GM18507 (cell line): ENCODE measurements at places on chromosomes 12 and 14.

GRCh38 chr12:83818881-83819280, 1093.7 kb downstream of the SLC6A15 start:
- DNase-seq, result no peak

DNA sequence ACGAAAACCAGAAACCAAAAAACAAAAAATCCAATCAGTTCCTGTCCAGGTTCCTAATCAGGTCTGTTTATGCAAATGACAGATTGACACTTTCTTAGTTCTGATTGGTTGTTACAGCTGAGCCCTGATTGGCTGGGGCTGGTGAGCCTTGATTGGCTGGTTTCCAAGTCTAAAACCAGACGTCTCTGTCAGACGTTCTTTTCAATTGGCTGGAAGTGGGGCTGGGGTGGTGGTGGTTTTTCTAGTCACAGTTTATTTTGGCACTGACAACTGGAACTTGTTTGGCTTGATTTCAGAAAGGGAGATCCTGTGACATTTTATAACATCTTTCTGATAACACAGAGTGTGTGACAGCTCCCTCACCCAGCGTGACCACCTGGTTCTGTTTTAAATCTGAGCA, 36.1 kb upstream of the PRICKLE1 start:
- no peak for DNase-seq

GRCh38 chr12:88570103-88570502, 10.2 kb downstream of the KITLG start:
- DNase-seq, result no peak

GRCh38 chr12:55893723-55894122, 34.0 kb downstream of the PYM1 start:
- no peak for DNase-seq

GRCh38 chr12:62138527-62138926, 121.7 kb upstream of the USP15 start:
- no peak for DNase-seq

GRCh38 chr12:74897425-74898211, 312.0 kb downstream of the KCNC2 start:
- no peak for DNase-seq

DNA sequence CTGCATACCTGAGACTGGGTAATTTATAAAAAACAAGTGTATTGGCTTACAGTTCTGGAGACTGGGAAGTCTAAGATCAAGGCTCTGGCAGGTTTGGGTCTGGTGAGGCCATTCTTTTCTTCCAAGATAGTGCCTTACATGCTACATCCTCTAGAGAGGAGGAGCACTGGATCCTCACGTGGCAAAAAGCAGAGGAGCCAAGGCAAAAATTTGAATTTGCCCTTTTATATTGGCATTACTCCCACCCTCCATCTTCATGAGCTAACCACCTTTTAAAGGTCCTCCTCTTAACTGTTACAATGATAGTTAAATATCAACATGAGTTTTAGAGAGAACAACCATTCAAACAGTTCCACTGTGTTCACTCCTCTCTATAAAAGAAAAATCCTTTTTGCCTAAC, 286.3 kb upstream of the SEL1L start:
- DNase-seq, result no peak

- no peak for DNase-seq
These were observed 191.9 kb downstream of the LRIG3 start for GRCh38 chr12:58728397-58728796.

DNA sequence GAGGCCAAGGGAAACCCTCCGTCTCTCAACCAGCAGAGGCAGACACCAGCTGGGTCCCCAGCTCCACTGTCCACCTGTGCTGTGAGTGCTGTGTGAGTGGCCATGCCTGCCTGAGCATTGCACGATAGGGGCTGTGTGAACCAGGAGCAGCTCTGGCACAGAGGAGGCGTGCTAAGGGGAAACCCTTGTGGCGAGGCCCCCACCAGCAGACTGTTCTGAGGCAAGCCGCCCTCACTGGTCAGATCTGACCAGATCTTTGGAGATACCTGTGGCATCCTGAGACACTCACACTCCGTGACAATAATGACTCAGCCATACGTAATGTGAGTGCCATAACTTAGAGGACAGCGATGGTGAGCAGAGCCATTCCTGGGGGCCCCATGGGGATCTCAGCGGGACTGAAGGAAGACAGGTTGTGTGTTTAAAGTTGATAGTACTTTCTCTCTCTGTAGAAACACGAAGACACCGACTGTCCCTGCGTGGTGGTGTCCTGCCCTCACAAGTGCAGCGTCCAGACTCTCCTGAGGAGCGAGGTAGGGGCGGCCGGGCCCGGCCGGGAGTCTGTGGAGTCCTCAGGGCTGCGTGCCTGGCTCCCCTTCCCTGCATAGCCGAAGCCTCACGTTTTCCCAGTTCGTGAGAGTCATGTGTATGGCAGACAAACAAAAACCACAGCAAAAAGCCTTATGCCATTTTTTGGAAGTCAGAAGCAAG, 36.6 kb upstream of the AMN start:
- no peak for DNase-seq

DNA sequence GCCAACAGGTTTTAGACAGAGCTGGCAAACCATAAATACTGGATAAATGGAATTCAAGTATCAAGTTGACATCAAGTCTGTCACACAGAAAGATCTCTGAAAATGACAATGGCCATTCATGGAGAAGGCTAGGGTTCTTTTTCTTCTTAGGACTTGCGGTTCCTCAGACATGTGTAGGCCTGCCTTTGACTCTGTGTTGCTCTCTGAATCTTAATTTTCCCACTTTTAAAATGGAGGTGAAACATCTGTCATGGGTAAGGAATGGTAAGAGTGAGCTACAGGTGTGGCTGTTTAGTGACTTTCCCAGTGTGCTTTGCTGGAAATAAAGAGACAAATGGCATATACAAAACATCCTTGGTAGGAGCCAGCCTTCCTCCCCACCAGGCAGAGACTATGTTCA, 79.2 kb downstream of the PTCSC3 start:
- no peak for DNase-seq

DNA sequence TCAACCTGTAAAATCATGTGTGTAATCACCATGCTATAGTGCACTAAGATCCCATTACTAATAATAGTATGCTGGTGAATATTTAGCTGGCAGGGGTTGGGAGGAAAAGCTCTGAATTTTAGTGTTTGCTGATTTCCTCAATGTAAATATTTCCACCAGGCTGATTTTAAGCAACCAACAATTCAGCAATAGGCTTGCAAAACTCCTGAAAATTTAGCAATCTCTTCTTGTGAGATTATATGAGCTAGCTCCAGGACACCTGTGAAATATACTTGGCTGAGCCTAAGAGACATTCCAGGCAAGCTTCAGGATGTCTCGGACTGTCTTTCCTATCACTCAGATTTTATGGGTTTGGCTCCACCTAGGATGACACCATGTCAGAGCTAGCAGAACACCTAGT, 106.9 kb upstream of the ANO4 start:
- no peak for DNase-seq

- DNase-seq, result no peak
These were observed 11.7 kb upstream of the RPS6KL1 start for GRCh38 chr14:74934476-74935359.

- DNase-seq, result no peak
These were observed 13.0 kb upstream of the LRRC23 start for GRCh38 chr12:6891646-6892001.

DNA sequence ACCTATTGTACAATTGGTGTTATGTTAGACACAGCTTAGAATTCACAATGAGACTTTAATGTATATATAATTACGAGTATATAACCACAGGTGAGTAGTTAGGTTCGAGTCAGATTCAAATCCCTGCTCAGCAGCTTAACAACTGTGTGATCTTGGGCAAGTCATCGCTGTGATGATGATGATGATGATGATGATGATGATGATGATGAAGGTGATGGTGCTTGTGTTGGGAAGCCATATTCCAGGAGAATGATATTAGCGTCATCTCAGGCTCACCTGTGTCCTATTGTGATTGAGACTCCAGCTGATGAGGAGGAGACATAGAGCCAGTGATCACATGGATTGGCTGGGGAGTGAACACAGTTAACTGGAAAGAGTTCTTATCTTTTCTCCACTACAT, 16.5 kb downstream of the RFX4 start:
- DNase-seq, result no peak

- DNase-seq, result no peak
These were observed 609.7 kb downstream of the SLC16A7 start for GRCh38 chr12:60205500-60205899.
